ENCODE measurements at places on chromosomes 1 and 21.
A peak's percentile ranks its signal among the peaks of the same experiment; 100 is the strongest.

DNA sequence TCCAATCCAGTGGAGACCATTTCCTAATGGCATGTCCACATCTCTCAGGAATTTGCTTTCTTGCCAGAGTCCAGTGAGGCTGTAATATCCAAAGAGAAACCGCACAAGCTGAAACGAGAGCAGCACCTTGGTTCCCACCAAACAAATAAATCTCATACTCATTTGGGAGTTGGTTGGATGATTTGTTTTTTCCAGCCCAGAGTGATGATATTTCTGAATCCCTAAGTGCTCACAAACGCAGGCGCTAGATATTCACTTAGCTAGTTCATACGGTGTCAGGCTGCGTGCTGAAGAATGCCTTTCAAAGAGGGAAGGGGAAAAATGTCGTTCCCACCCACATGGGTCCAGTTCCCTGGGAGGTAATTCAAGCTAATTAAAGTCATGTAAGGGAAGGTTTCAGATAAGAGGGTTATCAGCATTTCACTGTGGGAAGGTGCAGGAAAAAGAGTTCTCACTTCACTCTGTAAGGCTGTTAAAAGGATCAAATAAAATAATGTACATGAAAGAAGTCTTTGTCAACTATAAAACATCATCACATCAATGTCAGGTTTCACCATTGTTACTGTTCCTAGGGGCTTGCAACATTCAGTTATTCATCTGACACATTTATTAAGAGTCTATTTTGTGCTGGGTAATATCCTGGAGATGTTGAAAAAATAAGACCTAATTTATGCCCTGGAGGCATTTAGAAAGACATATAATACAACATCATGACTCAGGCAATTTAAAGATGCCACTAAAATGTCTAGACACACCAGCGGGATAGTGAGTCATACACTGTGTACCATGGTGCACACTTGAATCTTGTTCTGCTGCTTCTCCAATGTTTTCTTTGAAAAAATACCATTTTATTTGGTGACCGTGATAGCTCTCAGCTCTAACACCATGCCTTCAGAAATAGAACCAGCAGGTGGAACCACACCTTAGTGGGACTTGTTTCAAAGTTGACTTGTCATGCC, 19.3 kb downstream of the DPT start:
- no peak for DNase-seq

DNA sequence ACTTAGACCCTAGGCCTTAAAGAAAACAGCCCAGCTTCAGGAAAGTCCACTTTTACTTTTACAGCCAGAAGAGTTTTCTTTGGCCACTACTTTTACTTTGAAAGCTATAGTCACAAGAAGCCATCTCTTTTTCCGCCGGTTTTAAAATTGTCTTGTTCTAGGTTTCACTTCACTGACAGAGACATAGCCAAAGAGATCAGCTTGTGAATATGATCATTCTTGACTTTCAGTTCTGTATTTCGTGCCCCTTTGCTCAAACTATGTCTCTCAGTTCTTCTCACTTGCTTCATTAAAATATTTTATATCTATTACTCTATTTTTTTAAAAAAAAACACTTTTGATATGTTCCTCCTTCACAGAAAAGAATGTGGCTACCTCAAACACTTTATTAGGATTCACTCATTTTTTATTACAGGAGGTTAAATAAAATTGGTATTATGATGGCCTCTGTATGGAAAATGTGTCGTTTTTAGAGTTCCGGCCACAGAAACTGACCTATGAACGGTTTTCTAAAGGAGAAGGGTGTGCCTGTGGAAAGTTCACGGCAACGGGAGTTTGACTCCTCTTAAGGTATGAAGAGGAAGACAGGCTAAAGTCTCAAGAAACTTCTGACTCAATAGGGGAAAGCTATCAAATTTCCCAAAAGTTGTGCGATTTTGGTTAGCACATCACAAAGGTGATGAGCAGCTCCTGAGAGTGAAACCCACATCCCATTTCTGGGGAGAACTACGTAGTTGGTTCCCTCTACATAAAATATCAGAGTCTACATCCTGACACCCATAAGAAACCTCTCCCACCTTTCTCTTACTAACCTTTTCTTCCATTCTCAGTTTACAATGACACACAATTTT, 1.2 kb downstream of the MCOLN2 start:
- DNase-seq: no peak

- peak; percentile 26 for DNase-seq
Observed at GRCh38 chr1:244010191-244010590, 40.9 kb upstream of the ZBTB18 start.

GRCh38 chr1:201180141-201180540, 10.5 kb upstream of the IGFN1 start:
- DNase-seq: no peak

DNA sequence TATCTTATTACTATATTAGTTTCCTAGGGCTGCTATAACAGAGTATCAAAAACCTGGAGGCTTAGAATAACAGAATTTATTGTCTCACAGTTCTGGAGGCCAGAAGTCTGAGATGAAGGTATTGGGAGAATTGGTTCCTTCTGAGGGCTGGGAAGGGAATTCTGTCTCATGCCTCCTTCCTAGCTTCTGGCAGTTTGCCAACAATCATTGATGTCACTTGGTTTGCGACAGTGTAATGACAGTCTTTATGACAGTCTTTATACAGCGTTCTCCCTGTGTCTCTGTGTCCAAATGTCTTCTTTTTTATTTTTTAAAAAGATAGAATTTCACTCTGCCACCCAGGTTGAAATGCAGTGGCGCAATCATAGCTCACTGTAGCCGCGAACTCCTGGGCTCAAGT, 15.8 kb upstream of the CENPF start:
- DNase-seq: no peak

DNA sequence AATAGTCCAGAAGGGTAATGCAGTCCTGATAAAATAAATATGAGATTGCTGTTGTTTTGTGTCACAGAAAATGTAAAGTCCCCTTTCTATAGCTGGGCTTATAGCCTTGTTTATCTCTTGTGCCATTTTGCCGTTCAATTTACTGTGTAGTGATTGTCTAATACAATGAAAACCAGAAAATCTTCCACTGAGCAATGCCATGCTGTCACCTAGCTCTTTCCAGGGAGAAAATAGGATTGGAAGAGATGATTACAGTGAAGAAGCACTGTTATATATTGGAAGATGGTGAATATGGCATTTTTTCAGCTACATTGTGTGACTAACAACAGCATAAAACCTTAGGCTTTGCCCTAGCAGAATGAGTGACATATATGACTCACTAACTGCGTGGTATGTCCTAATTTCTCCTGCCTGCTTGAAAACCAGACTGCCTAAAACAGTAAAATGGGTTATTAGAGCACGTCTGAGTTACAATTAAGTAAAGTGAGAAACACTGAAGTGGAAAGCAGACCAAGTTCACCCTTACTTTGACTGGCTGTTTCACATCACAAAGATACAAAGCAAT, 332.4 kb upstream of the ZP4 start:
- DNase-seq: no peak

GRCh38 chr1:42420911-42421585, 34.8 kb downstream of the ZMYND12 start:
- no peak for DNase-seq

DNA sequence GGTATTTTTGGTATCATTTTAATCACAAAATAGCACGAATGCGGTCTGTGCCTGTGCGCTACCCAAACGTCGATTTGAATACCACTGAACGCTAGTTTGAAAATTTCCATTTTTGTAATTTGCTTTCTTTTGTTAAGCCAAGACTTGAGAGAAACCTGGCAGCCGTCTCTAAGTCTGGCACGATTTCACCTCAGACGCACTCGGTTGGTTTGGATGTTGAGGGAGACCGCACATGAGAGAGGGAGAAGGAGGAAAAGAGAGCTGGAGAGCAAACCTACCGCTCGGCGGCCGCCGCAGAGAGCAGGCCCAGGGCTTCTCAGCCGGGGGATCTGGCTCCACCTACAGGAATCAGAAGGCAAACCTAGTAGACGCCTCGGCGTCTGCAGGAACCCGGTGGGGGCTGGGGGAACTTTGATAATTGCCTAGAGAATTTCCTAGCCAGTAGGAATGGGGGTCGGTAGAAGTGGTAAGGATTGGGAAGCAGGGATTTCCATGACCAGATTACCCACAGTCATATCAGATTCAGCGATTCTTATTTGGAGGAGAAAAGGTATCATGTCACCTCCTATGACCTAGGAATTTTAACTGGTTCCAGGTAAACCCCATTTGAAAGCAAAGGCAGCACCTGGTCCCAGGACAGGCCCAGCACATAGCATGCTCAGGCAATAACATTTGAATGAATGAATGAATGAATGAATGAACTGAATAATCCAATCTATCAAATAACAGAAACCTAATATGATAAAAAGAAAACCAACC, 83.2 kb downstream of the TM2D1 start:
- peak; percentile 37 for DNase-seq
